Ascending aorta (tissue), 2 donors: ENCODE measurements at places on chromosomes 12 and 14. TPM values are rescaled to one million over a fixed set of nuclear protein-coding genes. Genes with fewer than 3 reads are reported as not detected.

Gene IAPP
- total RNA-seq = not detected

Gene ALDH2
- 66.4 TPM for total RNA-seq

DNA sequence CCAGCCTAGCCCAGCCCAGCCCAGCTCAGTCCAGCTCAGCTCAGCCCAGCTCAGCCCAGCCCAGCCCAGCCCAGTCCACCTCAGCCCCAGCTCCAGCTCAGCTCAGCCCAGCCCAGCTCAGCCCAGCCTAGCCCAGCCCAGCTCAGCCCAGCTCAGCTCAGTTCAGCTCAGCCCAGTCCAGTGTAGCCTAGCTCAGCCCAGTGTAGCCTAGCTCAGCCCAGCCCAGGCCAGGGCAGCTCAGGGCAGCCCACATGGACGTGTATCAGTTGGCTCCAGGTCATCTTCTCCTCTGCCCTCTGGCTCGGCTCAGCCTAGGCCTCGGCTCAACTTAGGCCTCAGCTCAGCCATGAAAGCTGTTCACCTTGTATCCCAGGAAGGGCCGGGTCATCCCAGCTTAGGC, 64.7 kb downstream of the TMEM121 start:
- no peaks in the 10 kb centered on the region for H3K4me1 ChIP-seq
- no peaks in the 10 kb centered on the region for H3K27me3 ChIP-seq
- no peak overlapping the region for H3K27ac ChIP-seq
- H3K36me3 ChIP-seq = no peaks in the 10 kb centered on the region
- no peak for DNase-seq

GRCh38 chr14:47596860-47597259, 78.5 kb downstream of the MDGA2 start:
- H3K27me3 ChIP-seq = no peaks in the 10 kb centered on the region
- no peaks in the 10 kb centered on the region for H3K36me3 ChIP-seq
- no peak overlapping the region for H3K27ac ChIP-seq
- no peaks in the 10 kb centered on the region for H3K4me1 ChIP-seq
- no peak for DNase-seq

DNA sequence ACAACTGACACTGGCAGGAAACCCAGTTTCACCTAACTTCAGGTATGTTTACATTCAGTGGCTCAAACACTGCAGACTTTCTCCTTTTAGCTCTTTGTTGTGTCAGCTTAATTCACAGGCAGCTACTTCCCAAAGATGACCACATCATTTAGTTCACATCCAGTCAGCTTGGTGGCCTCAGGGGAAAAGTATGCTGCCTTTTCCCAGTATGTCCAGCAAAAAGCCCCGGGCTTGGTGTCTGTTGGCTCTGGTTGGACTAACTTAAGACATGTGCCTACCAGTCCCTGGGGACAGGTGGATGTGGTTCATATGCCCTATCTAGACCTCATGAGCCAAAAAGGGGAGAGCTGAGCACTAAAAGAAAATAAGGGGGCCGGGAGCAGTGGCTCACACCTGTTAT, 56.4 kb downstream of the GOLGA5 start:
- H3K27me3 ChIP-seq = no peaks in the 10 kb centered on the region
- no peaks in the 10 kb centered on the region for H3K4me1 ChIP-seq
- H3K36me3 ChIP-seq = no peaks in the 10 kb centered on the region
- no peak for DNase-seq
- H3K4me3 ChIP-seq = no peak overlapping the region
- H3K27ac ChIP-seq = no peak overlapping the region

Gene MYF6
- not detected for total RNA-seq

Gene IL23A
- not detected for total RNA-seq

- H3K36me3 ChIP-seq = no peaks in the 10 kb centered on the region
- no peaks in the 10 kb centered on the region for H3K27me3 ChIP-seq
- H3K4me3 ChIP-seq = no peak overlapping the region
- no peak for DNase-seq
Observed at GRCh38 chr12:24822121-24822899, 126.6 kb downstream of the BCAT1 start.

Gene ASPG
- total RNA-seq = not detected

GRCh38 chr12:122724641-122725243, 5.9 kb downstream of the HCAR1 start:
- no peak for DNase-seq
- no peak overlapping the region for H3K4me3 ChIP-seq
- H3K27me3 ChIP-seq = no peaks in the 10 kb centered on the region
- H3K36me3 ChIP-seq = no peaks in the 10 kb centered on the region
- peaks cover 4% of the 10 kb centered on the region for H3K4me1 ChIP-seq

GRCh38 chr14:65351493-65352194, 60.9 kb upstream of the FUT8 start:
- H3K4me1 ChIP-seq = no peaks in the 10 kb centered on the region
- H3K36me3 ChIP-seq = no peaks in the 10 kb centered on the region
- H3K4me3 ChIP-seq = no peak overlapping the region
- DNase-seq = no peak
- no peak overlapping the region for H3K27ac ChIP-seq

- no peaks in the 10 kb centered on the region for H3K27me3 ChIP-seq
- DNase-seq = no peak
- H3K4me1 ChIP-seq = no peaks in the 10 kb centered on the region
- no peak overlapping the region for H3K27ac ChIP-seq
- H3K36me3 ChIP-seq = no peaks in the 10 kb centered on the region
Observed at GRCh38 chr12:106655577-106655976, 72.8 kb downstream of the RFX4 start.

Gene CCDC85C
- 0.64 TPM for total RNA-seq

- H3K4me1 ChIP-seq = no peaks in the 10 kb centered on the region
- no peak for DNase-seq
- no peak overlapping the region for H3K27ac ChIP-seq
- no peak overlapping the region for H3K4me3 ChIP-seq
Observed at GRCh38 chr14:31660728-31661127, 99.5 kb downstream of the NUBPL start.

DNA sequence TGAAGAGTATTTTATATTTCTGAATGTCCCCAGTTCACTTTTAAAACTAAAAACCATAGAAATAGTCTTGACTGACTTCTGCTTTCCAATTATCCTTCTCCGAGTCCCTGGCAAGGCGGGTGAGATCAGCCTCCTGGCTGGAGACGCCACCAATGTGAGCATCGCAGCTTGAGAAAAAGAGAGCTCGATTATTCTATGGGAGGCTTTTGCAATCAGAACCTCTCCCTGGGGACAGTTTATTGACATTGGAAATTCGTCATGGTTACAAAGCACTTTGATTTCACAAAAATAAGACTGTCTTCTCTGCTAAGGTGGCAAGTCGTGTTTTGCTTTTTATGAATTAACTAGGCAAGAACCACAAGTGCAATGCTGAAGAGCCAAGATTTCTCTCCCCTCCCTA, 23.6 kb upstream of the GPHB5 start:
- no peaks in the 10 kb centered on the region for H3K36me3 ChIP-seq
- no peak overlapping the region for H3K27ac ChIP-seq
- H3K4me1 ChIP-seq = no peaks in the 10 kb centered on the region
- DNase-seq = no peak

Gene STAB2
- not detected for total RNA-seq

DNA sequence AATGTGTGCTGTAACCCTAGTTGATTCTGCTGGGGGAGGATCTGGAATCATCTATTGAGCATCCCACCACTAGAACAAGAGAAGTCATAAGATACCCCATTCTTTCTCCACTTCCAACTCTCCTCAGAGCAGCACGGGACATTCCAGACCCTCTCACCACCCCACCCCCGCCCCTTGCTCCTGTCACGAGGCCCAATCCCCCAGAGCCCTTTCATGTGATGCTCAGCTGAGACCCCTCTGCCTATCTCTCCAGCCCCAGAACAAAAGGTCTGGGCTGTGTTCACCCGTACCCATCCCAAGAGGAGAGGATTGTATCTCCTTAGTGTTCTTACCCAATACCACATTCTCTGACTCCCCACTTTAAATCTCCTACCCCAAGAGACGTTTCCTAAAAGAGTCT, 602 bp downstream of the PMEL start:
- no peak overlapping the region for H3K27ac ChIP-seq
- H3K4me1 ChIP-seq = peaks cover 9% of the 10 kb centered on the region
- H3K27me3 ChIP-seq = no peaks in the 10 kb centered on the region
- H3K4me3 ChIP-seq = no peak overlapping the region

Gene NOS1
- 0.21 TPM for total RNA-seq

Gene NINJ2
- total RNA-seq = 24.1 TPM

Gene CLEC1A
- 13.2 TPM for total RNA-seq

- H3K27me3 ChIP-seq = no peaks in the 10 kb centered on the region
- no peak overlapping the region for H3K4me3 ChIP-seq
- H3K36me3 ChIP-seq = peaks cover 20% of the 10 kb centered on the region
- DNase-seq = no peak
- peaks cover 26% of the 10 kb centered on the region for H3K4me1 ChIP-seq
Observed at GRCh38 chr12:124493809-124494750, 73.3 kb downstream of the NCOR2 start.

Gene FGF6
- not detected for total RNA-seq

DNA sequence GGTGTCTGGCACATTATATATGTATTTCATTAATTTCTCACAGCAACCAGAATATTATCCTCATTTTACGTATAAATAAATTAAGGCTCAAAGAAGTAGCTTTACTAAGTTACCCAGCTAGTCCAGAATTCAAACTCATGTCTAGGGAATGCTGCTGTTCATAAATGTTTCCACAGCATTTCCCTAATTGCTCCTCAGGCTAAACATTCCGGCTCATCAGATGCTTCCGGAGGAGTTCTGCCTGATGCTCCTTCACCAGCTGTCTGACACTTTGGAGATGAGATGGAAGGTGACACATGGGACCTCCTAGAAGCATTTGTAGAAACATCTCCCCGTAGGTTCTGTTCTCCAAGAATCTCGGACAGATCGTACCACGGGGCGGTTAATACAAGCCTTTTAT, 12.1 kb downstream of the KRT85 start:
- peaks cover 3% of the 10 kb centered on the region for H3K4me1 ChIP-seq
- H3K36me3 ChIP-seq = no peaks in the 10 kb centered on the region
- DNase-seq = no peak
- H3K27me3 ChIP-seq = no peaks in the 10 kb centered on the region
- H3K4me3 ChIP-seq = no peak overlapping the region
- no peak overlapping the region for H3K27ac ChIP-seq

Gene GALNT6
- total RNA-seq = 67.2 TPM

Gene THTPA
- 115 TPM for total RNA-seq

DNA sequence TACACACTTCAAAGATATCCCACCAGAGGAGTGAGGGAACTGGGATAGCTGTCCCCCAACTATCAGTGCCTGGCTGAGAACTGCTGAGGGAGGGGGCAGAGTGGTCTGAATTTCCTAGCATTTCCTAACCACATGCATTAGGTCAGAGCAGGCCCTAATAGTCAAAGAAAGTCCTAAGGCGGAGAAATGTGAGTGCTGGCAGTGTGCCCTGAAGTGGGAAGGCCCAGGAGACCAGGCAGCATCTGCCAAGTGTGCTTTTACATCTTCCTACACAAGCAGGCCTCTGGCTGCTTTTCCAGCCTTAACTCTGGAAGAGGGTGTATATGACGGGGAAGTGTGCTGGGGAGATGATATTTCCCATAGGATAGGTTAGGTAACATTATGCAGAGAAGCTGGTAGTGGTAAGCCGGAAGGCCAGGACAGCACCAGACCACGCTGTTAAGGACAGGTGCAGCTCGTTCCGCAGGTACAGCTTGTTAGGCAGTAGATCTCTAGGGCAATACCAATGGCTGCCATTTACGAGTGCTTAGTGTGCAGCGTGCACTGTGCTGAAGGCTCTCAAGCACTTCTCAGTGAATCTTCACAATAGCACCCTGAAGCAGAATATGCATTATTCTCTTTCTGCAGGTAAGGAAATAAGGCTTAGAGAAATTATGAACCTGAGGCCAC, 9.1 kb upstream of the CCDC198 start:
- no peak for DNase-seq
- no peaks in the 10 kb centered on the region for H3K4me1 ChIP-seq
- no peaks in the 10 kb centered on the region for H3K36me3 ChIP-seq
- H3K4me3 ChIP-seq = no peak overlapping the region
- H3K27ac ChIP-seq = no peak overlapping the region

GRCh38 chr12:48542300-48542928, 17.0 kb downstream of the OR8S1 start:
- no peak overlapping the region for H3K4me3 ChIP-seq
- no peaks in the 10 kb centered on the region for H3K4me1 ChIP-seq
- DNase-seq = no peak

GRCh38 chr14:75497191-75497590, 25.1 kb upstream of the BATF start:
- H3K27ac ChIP-seq = no peak overlapping the region
- no peaks in the 10 kb centered on the region for H3K36me3 ChIP-seq
- H3K27me3 ChIP-seq = no peaks in the 10 kb centered on the region

Gene NFE2
- not detected for total RNA-seq

GRCh38 chr12:12645485-12645884, 33.8 kb downstream of the CREBL2 start:
- H3K4me3 ChIP-seq = no peak overlapping the region
- no peaks in the 10 kb centered on the region for H3K4me1 ChIP-seq
- H3K27ac ChIP-seq = no peak overlapping the region
- H3K27me3 ChIP-seq = no peaks in the 10 kb centered on the region

Gene YAF2
- 14.2 TPM for total RNA-seq

DNA sequence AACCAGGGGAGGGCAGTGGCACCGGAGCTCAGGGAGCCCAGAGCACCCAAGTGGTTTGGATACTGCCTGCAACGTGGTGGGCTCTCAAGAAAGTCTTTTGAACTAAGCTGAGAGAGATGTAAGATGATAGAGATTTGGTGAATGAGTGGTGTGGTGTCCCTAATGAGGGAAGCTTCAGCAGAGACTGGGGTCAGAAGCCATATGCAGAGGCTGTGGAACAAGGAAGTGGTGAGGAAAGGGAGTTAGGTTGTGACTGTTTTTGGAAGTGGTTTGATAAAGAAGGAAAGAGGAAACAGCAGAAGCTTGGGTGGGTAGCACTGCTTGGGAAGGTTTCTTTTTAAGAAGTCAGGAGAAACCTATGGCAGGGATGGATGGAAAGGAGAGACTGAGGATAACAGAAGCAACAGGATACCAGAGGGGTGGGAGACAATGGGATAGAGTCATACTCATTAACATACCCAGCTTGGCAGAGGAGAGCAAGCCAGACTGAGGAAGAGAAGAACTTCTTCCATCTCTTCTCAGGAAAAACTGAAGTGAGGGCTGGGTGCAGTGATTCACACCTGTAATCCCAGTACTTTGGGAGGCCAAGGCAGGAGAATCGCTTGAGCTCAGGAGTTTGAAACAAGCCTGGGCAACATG, 24.1 kb downstream of the SLC4A8 start:
- no peaks in the 10 kb centered on the region for H3K27me3 ChIP-seq
- no peak overlapping the region for H3K27ac ChIP-seq
- DNase-seq = no peak
- H3K4me3 ChIP-seq = no peak overlapping the region
- H3K36me3 ChIP-seq = no peaks in the 10 kb centered on the region

Gene BMAL2
- total RNA-seq = 5.6 TPM

Gene AJUBA
- 11.6 TPM for total RNA-seq

DNA sequence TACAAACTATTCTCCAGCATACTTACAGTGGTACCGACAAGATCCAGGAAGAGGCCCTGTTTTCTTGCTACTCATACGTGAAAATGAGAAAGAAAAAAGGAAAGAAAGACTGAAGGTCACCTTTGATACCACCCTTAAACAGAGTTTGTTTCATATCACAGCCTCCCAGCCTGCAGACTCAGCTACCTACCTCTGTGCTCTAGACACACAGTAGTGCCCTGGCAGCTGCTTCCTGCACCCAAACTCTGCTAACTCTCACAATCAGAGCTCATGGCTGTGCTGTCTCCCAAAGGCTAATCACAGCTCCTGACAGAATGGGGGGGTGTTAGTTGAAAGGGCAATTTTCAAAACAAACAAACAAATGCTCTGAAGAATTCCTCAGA, 95.2 kb upstream of the OR4E1 start:
- no peak for DNase-seq
- H3K4me3 ChIP-seq = no peak overlapping the region
- H3K36me3 ChIP-seq = no peaks in the 10 kb centered on the region
- no peaks in the 10 kb centered on the region for H3K27me3 ChIP-seq

Gene NANOG
- not detected for total RNA-seq

Gene PLEKHG3
- 134 TPM for total RNA-seq
